ENCODE measurements at places on chromosomes 11 and 22.

- no peak for DNase-seq
Observed at GRCh38 chr22:24023204-24023789, 12.2 kb downstream of the CABIN1 start.

DNA sequence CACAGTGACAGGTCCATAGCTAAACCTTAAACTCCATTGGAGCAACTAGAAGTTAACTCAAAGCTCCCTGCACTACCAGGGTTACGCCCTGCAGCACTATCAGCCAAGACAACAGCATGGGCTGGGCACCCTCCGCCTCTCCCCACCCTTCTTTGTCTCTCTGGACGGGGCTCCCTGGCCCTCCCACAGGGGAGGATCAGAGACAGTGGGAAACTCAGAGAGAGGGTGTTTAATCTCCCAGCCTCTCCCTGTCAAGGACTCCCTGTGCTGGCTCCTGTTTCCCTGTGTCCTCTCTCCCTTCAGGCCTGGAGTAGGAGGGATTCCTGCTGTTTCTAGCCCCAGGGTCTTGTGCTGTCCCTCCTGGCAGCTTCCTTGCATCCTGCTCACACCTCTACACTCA is 56.9 kb upstream of the CSNK2A3 start:
- no peak for DNase-seq

- no peak for DNase-seq
Observed at GRCh38 chr11:64742087-64742888, 1.7 kb downstream of the RASGRP2 start.

- DNase-seq, result no peak
Observed at GRCh38 chr22:45682064-45682463, 10.4 kb downstream of the ATXN10 start.

DNA sequence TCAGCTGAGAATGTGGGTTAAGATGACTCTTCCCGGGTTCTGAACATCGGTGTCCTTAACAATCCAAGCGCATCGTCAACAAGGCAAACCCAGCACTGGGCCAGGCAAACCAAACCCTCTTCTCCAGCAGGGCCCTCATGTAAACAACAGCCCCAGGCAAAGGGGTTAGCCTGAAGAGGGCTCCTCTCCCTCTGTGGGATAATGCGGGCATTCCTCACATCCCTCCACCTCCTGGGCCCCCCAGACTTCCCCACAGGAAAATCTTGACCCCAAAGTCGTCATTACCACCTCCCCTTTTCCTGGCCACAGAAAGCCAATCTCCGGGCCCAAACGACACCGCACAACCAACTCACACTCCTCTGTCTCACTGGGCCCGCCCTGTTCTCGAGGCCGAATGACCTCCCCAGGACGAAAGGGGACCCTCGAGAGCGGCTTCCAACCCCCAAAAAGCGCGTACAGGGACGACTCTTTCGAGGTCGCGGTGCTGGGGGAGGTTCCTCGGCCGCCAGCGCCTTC is 566 bp downstream of the DDB1 start:
- DNase-seq, result no peak

GRCh38 chr11:553083-553987 is 7.2 kb downstream of the LMNTD2 start:
- no peak for DNase-seq

GRCh38 chr11:3101921-3102640 is 44.9 kb upstream of the CARS1 start:
- no peak for DNase-seq

DNA sequence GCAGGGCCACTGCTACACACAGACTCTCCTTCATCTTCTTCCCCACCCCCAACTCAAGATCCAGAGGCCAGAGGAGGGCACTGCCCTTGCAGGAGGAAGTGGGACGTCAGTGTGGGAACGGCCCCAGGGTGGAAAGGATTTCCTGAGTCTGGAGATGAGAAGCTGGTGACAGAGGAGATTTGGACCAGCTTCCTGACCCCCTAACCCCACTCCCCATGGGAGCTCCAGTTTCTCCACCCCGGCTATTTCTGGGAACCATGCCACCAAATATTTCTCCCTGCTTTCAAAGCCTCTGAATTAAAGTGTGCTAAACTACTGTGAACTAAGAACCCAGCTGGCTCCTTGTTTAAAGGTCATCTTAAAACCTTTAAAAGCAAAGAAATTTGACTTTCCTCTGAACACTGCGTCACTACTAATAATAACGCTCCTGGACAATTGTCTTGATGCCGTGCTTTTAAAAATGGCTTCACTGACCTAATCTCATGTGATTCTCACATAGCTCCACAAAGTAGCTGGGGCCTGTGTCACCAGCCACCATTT is 46.6 kb downstream of the CWC15 start:
- no peak for DNase-seq

DNA sequence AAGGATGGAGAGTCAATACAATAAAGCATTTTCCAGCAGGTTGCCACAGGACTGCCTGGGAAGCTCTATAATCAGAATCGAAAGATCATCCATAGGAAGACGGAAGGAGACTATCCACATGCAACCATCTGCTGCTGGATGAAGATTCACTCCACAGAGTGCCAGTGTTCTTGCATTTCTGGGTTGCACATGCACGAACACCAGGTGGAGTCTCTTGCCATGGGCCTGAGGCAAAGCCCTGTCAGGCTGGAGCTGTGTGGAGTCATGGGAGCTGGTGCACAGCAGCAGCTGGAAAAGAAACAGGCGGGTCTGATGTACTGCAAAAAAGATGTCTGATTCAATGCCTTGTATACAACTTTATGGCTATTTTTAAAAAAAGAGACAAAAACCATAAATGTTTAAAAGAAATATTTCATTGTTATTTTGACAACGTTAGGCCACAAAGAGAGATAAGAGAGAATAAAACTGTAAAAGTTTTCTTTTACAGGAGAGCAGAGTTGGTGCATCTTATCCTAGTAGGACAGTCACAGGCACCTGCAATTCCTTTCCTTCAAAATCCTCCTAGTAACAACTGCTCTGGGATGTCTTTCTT is 12.9 kb upstream of the FAT3 start:
- DNase-seq, result no peak

DNA sequence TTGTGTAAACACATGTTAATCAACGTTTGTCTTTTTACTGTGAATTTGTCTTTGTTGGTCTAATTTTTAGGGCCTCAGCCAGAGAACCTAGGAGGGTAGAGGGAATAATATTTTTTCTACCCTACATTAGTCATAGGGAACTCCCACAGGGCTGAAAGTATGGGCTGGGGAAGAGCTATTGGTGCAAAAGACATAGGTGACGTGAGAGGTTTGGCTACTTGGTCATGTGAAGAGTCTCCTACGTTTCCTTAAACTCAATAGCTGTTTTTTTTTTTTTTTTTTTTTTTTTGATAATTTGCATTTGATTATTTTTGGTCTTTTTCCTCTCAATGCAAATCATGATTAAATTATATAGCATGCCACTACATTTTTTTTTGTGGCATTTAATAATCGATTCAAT is 15.9 kb upstream of the MMP7 start:
- DNase-seq, result no peak

DNA sequence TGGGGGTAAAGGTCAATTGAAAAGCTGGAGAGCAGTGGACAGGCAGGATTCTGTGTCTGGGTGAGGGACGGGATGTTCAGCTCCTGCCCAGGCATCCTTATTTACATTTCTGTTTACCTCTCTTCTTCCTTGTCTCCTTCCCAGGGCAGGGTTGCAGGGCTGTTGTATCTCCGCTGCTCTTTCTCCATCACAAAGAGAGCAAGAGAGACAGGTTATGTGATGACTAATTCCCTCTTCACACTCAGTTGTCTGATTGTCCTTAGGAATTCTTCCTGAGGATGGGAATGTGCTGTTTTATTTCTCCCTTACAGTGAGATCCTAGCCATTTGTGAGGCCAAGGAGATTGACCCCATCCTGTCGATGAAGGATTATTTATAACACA is 104.9 kb downstream of the VPREB1 start:
- no peak for DNase-seq

DNA sequence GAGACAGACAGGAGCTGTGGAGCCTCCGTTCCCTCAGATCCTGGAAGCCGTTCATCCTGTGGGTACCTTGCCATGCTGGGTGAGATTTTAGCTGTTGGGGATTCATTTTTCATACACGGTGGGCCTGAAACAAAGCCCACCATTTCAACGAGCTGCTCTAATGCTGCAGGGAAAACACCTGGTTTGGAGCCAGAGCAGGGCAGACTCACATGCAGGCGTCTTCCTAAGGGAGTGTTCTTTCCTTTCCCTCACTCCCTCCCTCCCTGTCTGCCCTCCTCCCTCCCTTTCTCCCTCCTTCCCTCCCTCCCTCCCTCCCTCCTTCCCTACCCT is 52.5 kb downstream of the CD6 start:
- DNase-seq, result no peak

DNA sequence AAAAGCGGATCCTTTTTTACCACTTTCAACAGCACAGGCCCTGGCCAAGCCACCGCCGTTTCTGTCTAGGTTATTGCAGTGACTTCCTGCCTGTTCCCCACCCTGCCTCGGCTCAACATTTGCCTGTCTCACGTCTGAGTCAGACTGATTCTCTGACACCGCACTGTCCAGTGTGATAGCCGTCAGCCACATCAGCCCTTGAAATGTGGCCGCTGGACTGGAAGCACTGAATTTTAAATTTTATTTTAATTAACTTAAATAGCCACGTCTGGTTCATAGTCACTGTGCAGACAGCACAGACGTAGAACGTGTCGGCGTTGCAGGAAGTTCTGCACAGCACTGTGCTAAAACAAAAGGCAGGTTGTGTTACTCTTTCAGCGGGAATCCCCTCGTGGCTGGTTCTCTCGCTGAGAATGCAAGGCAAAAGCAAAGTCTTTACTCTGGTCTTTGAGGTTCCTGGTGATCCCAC is 56.3 kb upstream of the ADSL start:
- DNase-seq, result peak; percentile 64

DNA sequence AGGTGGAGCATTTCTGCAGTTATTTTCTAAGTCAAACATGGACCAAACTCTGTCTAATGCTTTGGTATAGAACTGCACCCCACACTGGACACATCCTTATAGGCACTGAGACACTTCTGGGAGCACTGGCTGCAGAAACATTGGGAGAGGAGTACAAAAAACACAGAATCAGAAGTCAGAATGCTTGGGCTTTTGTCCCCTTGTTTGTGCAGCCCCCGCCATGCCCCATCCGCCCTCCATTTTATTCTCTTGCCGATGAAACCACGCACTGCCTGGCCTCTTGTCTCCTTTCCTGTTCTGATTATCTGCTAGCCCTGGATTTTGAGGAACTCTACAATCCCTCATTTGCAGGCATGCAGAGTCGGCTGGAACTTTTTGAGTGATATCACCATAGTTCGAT is 1201.2 kb downstream of the TBC1D22A start:
- no peak for DNase-seq

DNA sequence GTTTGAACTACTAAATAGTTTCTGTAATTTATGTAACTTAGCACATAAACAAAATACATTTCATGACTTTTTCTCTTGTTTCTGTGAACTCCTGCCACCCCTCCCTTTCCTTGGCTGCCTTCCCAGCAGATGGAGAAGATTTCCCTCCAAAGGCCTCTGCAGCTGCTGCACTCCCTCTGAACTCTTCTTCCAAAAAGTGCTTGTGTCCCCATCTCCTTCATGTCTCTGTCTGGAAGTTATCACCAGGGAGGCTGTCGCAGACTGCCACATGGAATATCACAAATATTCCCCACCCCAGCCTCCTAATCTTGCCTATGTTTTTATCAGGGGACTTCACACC is 1068.3 kb downstream of the OPCML start:
- DNase-seq, result no peak
